ENCODE measurements at places on chromosomes 4 and X.

GRCh38 chrX:8748855-8749254, 16.9 kb upstream of the ANOS1 start:
- no peak for DNase-seq

GRCh38 chr4:26139310-26139924, 181.4 kb upstream of the RBPJ start:
- no peak for DNase-seq

DNA sequence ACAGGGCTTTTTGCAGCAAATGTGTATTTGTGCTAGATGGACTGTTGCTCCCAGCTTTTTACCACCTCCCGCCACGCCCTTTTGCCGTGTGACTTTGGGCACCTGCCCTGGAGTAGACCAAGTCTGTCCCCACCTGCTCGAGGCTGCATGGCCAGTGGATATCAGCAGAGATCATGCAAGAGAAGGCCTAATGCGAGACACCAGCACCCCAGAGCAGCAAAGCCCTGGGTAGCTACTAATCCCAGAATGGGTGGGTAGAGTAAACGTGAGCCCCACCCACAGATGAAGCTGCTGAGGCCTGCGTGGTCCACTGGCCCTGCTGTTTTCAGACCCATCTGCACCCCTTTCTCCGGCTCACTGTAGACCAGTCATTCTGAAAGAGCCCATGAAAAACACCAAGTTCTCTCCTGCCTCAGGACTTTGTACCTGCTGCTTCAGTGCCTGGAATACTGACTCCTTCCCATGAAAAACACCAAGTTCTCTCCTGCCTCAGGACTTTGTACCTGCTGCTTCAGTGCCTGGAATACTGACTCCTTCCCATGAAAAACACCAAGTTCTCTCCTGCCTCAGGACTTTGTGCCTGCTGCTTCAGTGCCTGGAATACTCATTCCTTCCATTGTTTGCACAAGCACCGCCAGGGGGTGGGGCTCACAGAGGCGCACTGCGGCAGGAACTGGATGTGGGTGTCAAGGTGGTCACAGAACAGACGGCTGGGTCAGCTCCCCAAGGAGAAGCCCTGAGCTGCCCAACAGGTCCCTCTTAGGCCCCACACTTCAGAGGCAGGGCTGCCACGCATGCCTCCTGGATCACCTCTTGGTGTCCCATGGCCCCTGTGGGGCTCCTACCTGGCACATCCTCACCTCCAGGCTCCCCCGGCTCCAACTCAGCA, 5.1 kb upstream of the TNIP2 start:
- no peak for DNase-seq

DNA sequence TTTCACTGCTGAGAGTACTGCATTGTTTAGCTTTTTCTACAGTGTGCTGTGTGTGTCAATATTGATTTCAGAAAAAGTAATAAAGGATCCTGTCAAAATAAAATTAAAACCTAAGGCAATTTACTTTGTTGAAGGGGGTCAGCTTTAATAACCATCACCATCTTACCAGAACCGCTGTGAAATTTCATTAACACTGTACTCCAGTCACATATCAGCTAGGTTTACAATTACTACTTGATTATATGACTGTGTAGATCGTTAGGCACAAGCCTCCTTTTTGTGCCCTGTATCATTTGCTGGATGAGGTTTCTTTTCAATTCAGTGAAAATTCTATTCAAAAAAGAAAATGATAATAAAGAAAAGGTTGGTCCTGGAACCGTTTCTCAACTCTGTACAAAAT, 917.2 kb downstream of the CENPC start:
- DNase-seq = no peak

DNA sequence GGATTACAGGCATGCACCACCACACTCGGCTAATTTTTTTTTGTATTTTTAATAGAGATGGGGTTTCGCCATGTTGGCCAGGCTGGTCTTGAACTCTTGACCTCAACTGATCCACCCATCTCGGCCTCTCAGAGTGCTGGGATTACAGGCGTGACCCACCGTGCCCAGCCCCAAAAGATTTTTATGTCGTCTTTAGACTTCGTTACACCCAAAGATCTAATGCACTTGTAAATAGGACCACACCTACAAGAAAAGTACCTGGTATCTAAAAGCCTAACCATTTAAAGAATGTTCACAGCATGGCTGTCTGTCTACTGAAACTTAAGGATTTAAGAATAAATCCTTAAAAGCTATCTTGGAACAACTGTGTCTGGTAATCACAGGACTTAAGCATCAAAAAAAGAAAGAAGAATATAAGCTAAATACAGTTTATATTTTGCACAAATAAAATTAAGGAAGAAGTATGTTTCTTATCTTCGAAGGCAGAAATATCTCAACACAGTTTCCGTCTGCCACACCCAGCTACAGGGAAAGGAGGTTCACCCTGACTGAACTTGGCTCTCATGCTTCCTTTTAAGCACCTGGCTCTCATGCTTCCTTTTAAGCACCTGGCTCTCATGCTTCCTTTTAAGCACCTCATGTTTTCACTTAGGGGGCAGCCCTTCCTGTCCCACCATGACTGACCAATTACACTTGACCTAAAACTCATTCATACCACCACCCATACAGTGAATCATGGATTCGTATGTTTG, 92.0 kb upstream of the STS start:
- no peak for DNase-seq

- DNase-seq = no peak
Measured at GRCh38 chr4:153940916-153941315, 152.0 kb upstream of the SFRP2 start.

DNA sequence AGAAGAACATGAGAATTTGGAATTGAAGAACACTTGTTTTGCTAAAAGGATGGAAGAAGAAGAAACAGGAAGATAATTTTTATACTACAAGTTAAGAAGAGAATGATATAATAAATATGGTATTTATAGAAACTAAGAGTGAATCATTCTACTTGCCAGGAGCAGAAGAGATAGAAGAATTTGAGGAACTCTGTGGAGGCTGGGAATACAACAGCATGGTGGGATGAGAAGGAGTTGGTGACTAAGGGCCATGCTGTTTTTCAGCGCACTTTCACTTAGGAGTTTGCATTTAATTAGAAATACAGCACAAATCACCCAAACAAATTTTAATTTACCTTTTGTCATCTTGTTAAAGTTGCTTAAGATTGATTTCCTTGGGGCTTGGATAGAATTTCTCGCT, 20.5 kb downstream of the HADH start:
- no peak for DNase-seq
